Frontal cortex (tissue), 4 donors: ENCODE measurements at places on chromosomes 4 and X. TPM values are rescaled to one million over a fixed set of nuclear protein-coding genes. Genes with fewer than 3 reads are reported as not detected.

The GAB3 gene
- total RNA-seq, result 0.82 TPM

The NR0B1 gene
- total RNA-seq, result 0.41 TPM

DNA sequence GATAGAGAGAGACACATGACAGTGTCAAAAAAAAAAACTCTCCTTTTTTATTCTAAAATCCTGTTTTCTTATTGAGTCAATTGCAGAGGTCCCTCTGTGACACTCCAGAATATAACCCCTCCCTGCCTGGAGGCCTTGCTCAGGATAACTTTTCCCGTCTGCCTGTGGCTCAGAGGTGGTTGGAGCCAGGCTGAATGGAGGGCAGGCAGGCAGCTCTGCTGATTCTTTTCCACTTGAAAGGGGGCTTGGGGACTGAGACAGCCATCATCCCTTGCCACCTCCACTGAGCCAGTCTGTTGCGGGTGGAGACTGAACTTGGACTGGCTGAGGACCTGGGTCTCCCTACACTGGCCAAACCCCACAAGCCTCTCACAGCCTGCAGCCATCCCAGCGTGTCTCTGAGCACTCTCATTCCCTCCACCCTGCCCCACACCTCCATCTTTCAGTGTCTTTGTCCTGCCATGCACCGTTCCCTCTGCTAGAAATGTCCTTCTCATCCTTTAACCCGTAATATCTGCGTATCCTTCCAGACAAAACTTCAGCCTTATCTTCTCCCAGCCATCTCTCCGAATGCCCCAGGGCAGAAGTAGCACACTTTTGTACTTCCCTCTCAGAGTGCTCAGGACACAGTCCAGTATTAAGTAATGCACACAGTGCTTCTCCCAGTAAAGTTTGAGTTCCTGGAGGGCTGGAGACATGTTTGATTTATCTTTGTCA lies 139.9 kb downstream of the CHIC2 start:
- no peak for DNase-seq

GRCh38 chrX:635428-636090 lies 5.0 kb downstream of the SHOX start:
- no peak for DNase-seq

- DNase-seq, result no peak
These were observed 70.2 kb downstream of the MTNR1A start for GRCh38 chr4:186485150-186485549.

The GLRA2 gene
- total RNA-seq, result 113 TPM

The NPY2R gene
- total RNA-seq, result 12.6 TPM

DNA sequence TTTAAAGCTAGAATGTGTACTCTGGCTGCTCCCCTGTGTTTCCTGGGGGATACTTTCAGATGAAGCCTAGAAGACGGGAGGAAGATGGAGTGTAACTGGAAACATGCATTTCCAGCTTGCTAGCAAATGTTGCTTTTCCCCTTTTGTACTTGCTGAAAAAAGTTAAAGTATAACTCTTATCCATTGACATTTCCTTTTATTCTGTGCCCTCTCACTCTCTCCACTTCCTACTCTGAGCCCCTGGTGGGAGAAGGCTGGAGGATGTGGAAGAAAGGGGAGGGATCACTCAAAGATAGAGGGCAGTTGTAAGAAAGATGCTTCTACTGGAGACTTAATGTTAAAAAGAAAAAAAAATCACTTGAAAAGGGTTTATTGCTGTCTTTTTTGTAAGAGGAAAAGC lies 396.5 kb downstream of the DTHD1 start:
- DNase-seq, result no peak

GRCh38 chr4:11525085-11525484 lies 96.4 kb upstream of the HS3ST1 start:
- DNase-seq, result no peak

- no peak for DNase-seq
These were observed 80.5 kb downstream of the TSPAN5 start for GRCh38 chr4:98577956-98578355.

The GPR34 gene
- total RNA-seq, result 7.3 TPM

- peak; percentile 26 for DNase-seq
These were observed 156.4 kb upstream of the BOD1L1 start for GRCh38 chr4:13783800-13784411.

The EIF1AX gene
- 91.7 TPM for total RNA-seq

DNA sequence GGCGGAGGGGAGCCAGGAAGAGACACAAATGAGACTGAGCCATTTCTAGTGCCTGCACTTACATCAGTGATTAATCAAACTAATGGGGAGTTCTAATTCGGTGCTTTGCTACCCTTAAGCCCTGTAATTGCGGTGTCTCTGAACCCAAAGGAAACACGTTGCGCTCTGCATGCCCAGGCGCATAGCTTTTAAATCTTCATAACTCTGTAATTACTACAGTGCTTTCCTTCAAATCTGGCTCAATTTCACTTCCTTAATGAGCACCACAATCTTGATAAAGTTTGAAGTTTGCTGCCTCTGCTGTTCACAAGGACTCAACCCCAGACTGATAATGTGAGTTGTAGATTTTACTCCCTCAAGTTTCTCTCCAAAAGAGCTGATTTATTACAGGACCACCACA lies 5.7 kb upstream of the NHS start:
- DNase-seq, result no peak

The CSAG2 gene
- not detected for total RNA-seq

- DNase-seq, result peak; percentile 70
These were observed at the start of gene MAP9 for GRCh38 chr4:155376387-155377268. MAP9 (minus strand) TSS chr4:155376965; CDS start chr4:155375850, 1,115 bp downstream.
